Myocyte (in vitro differentiated cells): ENCODE measurements at places on chromosomes 7 and 10. TPM values are rescaled to one million over a fixed set of nuclear protein-coding genes. Genes with fewer than 3 reads are reported as not detected.

DNA sequence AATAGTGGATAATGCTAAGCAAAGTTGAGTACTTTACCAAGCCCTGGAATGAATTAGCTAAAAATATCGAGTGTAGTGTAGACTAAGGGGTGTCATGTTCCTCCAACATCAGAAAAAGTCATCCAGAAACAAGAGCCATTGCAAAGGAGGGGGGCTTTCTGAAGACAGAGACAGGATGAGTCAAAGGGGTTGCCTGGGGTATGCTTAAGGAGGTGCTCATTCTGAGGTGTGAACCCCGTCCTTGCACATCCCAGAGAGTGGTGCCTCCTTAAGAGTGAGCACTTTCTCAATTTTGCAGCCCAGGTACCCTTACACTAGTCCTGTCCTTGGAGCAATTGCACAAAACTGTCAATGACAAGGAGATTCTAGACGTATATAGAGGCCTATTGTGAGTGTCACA lies 43.1 kb upstream of the C10orf71 start:
- no peak for DNase-seq

The SVOPL gene
- total RNA-seq = not detected in 2 replicates

- no peak for DNase-seq
Observed at GRCh38 chr10:22315455-22316285, 518 bp upstream of the COMMD3 start.

The PNLIP gene
- not detected in 2 replicates for total RNA-seq

- DNase-seq = no peak
Observed at GRCh38 chr10:60253484-60253883, 136.2 kb downstream of the ANK3 start.
